ENCODE measurements at places on chromosomes 3 and 15.

- no peak for DNase-seq
Measured at GRCh38 chr3:43659250-43659880, 31.4 kb upstream of the ABHD5 start.

GRCh38 chr3:79314544-79314943, 453.3 kb downstream of the ROBO1 start:
- DNase-seq, result no peak

- peak; percentile 50 for DNase-seq
Measured at GRCh38 chr15:50261981-50262380, 3.5 kb downstream of the HDC start.

DNA sequence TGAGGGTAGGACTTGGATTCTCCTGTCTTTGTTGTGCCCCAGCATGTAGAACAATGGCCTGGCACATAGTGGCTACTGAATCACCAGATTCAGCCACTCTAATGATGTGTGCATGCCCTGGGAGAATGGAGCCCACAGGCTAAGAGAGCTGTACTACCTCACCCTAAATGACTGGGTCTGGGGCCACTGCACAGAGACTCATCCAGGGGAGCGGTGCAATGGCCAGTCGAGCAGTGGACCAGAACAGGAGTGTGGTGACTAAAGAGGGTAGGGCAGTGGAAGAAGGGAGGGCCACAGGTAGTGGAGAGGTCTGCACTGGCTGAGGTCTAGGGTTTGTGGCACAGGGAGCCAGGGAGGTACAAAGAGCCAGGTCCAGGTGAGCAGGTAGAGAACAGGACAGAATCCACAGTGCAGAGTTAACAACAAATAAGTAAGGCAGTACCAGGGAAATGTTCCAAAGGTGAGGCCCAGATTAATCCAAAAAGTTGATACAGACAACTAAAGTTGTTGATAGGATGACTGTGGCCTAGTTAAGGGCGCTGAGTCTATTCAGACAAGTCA, 142.7 kb upstream of the ATP11B start:
- DNase-seq, result no peak

- DNase-seq, result no peak
Measured at GRCh38 chr3:100257586-100257985, 3.2 kb upstream of the TBC1D23 start.

DNA sequence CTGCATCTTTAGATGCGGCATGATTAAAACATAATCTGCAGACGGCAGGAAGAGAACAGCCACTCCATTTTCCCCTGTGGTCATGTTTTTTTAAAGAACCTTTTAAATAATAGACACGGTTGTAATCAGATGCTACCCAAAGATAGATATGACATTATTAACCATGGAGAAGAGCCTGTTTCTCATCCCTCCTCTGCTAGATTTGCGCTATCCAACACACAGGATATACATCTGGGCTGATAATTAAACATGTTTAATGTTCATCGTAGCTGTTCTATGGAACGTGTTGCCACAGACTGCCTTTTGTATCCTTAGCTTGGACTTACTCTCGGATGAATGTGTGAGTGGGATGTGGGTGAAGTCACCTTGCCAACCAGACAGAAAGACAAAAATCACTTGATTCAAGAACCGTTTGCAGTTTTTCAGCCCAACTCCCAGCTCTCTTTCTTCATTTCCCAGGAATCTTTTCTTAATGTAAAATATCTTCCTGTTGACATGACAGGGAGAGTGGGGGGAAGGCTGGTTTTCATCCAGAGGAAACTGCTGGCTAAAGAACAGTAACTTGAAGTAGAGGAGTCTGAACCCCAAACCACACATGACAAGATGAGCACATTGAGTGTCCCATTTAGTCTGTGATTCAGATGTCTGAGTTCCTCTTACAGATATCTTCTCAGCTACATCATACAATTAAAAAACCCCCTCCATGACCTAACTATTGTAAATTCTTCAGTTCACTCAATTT, 118.6 kb upstream of the PRICKLE2 start:
- no peak for DNase-seq
